ENCODE measurements at places on chromosomes 11 and 22.

DNA sequence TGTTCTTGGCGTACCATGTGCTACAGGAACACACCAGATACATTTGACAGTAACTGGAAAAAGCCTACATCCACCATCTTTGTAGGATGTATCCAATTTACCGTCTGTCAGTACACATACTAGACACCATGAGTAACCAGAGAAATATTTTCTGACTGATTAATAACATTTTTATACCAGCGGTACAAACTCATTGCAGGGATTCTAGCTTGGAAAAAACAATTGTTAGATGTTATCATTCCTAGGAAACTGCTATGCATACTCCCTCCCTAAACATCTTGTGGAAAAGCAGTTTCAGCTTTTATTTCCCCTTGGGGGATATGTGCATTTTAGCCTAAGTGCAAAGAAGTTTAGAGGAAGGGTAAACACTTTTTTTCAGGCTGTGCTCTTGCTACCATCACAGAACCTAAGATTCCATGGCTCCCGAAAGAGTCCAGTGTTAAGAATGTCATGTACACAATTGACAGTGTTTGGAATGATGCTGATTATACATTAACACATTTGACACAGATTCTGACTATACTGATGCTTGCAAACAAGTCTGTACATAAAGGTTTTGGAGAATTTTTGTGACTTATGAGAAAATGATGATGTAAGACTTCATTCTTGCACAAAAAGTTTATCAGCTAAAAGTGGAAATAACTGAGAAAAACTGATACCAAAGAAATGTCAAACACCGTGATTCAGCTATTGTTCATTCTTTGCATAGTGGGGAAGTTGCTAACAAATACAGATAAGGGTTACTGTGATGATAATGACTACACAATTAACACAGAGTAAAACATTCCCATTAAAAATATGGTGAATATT, 23.7 kb downstream of the NCF4 start:
- no peak for DNase-seq

- DNase-seq = no peak
These were observed 31.7 kb downstream of the SLC22A12 start for GRCh38 chr11:64622681-64623080.

DNA sequence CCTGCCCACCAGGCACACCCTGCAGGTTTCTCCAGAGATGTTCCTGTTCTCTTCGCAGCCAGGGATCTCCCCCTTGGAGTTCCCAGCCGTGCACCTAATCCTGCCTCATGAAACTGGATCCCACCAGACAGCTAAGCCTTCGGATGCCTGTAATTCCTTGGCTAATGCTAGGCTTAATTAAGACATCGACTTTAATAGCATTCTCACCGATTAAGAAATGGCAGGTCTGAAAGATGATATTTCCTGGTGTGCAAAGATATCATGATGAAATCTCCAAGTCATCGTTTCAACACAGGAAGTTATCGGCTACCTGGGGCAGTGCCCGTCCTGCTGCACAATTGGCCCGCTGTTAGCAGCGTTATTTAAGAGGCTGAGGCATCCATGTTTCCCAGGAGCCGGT, 41.5 kb upstream of the CCND1 start:
- DNase-seq = no peak

DNA sequence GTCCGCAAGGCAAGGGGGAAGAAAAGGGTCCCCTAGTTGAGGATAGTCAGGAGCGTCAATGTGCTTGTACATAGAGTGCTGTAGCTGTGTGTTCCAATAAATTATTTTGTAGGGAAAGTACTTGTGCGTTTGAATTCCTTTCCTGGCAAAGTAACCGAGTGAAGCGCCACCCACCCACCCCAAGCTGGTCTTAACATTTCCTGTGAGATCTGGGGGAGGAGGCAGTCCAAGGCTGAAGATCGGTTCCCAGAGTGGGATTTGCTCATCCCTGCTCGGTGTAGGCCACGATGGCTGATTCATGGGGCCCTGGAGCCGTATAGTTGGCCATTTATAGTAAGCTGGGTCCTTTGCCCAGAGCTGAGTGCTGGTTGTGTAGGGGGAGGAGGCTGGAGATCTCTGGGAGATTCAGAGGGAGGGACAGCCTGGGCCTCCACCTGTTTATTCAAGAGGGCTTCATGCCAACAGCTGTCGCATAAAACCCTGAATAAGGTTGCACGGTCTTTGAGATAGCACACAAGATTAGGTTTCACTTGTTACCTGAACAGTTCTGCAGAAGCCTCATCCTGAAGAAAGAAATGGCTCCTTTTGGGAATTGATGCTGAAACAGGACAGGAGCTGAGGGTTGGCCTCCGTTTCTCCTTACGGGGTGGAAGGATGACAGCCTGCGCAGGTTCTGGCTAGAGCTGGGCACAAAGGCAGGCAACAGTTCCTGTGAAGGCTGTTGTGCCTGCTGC, 2.4 kb downstream of the ATF4 start:
- no peak for DNase-seq

GRCh38 chr11:1196516-1197391, 26.1 kb upstream of the MUC5B start:
- no peak for DNase-seq

DNA sequence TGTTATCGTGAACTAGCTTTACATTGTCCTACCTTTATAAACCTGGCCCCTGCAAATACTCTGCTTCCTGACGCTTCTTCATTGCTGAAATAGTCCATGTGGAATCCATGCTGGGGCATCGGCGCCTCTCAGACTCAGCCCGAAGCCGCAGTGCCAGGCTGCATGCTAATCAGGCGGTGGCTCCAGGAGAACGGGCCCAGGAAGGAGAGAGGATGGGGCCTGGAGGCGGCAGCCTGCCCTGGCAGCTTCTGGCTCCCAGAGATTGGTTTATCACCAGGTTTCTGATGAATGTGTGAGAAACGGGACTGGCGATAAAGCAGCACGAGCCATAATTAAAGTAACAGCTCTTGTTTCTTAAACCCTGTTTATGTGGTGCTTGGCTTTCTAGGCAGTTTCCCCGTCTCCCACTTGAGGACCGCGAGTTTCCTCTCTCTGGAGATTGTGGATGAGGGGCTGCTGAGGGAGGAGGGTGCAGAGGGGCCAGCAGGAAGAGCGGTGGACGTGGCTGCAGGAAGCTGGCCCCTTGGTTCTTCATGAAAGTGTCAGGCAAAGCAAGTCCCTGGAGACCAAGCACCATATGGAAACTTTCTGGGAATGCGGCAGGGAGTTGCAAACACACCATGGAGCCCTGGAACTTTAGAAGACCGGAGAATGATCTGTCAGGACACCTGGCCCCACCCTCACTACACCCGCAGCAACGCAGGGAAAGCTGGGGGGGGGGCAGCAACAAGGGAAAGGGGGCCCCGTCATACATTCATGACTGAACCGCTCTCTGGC, 93.4 kb downstream of the NTM start:
- no peak for DNase-seq

DNA sequence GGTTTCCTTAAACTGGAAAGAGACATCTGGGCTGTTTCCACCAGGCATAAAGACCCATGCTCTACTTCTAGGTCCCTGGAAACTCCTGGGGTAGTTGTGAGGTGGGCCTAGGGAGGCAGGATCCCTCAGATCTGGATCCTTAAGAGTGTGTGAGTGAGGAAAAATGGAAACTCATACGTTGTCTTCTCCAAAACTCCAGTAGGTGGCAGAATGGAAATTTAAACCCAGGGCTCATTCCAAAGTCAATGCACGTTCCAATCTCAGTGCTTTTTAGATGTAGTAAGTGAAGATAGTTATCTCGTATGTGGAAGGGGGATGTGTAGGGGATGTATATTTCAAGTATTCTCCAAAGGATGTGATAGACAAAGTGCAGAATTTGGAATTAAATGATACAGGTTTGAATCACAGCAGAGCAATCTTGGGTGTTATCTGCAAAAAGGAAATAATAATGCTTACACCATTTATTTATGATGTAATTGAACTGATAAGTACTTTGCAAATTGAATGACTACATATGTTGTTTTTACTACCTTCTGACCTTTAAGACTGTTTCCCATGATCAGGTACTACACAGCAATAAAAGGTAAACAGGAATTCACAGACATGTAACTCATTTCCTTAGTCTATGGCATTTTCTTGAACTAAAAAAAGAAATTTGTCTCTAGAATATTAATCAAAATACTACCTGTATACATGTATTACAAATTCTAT, 13.1 kb upstream of the MMP1 start:
- DNase-seq = no peak

DNA sequence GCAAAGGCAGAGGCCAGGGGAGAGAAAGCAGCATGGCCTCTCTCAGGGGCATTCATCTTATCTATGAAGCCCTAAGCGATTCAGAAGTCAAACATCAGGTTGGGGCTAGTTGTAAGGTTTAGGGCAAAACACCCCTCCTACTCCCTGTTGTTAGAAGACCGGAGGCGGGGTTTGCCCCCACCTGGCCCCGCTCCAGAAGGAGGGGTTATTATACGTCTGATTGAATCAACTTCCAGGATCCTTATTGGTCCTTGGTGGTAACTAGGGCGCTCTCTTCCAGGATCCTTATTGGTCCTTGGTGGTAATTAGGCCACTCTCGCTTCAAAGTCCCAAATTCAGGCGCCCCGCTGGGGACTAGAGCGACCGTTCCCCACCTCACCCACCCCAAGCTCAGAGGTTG, 12.1 kb upstream of the SMTN start:
- no peak for DNase-seq

GRCh38 chr11:110818032-110818687, 105.9 kb upstream of the ARHGAP20 start:
- no peak for DNase-seq

DNA sequence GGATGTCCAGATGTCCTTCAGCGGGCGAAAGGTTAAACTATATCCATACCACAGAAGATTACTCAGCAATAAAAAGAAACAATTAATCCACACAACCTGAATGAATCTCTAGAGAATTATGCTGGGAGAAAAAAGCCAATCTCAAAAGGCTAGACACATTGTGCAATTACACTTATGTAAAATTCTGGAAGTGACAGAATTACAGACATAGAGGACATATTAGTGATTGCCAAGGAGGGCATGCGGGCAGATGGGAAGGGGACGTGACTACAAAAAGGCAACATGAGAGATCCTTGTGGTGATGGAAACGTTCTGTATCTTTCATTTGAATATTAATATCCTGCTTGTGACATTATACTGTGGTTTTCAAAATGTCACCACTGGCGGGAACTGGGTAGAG, 103.5 kb upstream of the BMAL1 start:
- no peak for DNase-seq

GRCh38 chr22:25413620-25414019, 150.9 kb upstream of the GRK3 start:
- DNase-seq = no peak

DNA sequence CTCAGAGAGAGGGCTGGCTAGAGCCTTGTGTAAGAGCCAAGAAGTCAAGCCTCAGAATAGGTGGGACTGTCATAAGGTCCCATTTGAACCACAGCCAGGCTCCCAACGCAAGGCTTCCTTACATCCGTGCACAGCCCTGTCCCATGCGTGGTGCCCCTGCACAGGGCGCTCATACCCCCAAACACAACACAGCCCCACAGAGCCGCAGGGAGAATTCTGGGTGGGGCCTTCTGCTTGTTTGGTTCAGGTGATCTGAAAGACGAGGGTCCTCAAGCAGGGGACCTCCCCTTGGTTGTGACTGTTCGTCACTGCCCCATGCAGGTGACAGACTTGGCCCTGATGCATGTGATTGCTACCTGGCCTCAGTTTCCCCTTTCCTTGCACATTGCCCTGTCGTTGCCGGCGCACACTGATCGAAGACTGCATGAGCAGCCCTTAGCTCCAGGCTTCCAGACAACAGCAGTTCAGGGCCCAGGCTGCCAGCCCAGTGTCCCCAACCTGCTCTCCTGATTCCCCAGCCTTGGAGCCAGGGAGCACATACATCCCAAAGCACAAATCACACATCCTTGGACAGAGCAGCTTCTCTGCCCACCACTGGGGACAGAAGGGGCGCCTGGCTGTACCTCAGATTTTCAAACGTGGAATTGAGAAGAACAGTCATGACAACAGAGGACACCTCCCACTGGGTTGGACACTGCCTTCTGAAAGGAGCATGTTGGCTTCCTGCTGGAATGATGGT, 22.1 kb downstream of the GNAZ start:
- DNase-seq = no peak
